Renal cortical epithelial cell (primary cell): ENCODE measurements at places on chromosomes 5 and 9.

DNA sequence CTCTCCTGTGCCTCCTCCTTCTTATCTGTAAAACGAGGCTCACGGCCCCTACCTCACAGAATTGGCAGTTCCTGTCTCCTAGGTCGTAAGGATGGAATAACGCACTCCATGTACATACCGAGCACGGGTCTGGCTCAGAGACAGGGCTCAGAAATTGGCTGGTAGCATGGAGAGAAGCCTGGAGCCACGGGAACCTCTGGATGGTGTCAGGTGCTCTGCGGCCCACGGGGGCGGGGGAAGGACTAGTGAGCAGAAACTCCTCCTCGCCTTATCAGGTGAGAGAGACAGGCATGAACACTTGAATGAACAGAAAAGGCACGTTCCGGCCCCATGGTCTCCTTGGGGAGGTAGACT is 15.4 kb upstream of the C5orf47 start:
- no peak for DNase-seq

DNA sequence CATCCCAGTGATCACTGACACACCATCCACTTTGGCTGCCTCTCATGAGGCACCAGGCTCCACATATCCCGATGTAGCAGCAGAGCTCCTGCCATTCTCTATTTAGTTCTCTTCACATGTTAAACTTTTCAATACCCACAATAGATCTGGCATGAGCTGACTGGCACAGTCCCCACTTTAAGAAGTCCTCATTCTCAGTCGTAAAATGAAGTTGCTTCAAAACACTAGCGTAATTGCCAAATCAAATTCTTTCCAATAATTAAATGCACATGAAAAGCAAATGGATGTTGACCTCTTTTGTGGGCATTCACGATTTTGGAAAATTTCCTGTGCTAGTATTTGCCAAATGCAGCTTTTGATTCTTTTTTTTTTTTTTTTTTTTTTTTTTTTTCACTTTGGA is 32.4 kb downstream of the HAPLN1 start:
- DNase-seq = no peak

DNA sequence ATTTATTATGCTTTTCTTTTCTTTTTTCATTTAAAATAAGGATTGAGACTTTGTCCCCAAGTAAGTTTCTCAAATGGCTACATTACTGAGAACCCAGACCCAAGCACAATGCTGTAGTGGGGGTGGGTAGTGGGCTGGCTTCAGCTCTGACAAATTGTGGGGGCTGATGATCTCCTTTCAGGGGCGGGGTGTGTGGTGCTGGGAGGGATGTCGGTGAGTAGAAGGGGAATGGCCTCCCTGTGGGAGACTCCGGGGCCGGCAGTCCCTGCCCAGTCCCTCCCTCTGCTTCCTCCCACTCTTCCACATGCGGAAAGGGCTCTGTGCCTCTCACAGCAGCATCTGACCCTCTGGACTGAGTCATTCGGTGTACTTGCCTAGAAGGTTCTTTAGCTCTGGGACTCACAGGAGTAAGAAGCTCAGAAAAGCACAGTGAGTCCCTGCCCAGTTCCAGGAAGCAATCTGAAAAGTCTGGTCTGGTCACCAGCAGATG is 14.3 kb downstream of the CD180 start:
- peak; percentile 94 for DNase-seq

GRCh38 chr5:154766558-154767281 is 11.5 kb downstream of the LARP1 start:
- DNase-seq = no peak

- peak; percentile 84 for DNase-seq
Measured at GRCh38 chr5:67299231-67299735, 102.7 kb upstream of the CD180 start.

GRCh38 chr5:55421074-55421529 is 113.3 kb downstream of the MTREX start:
- DNase-seq = no peak
